ENCODE measurements at places on chromosomes 12 and 14. TPM values are rescaled to one million over a fixed set of nuclear protein-coding genes. Genes with fewer than 3 reads are reported as not detected.

Gene EML1
- 2.4 TPM for total RNA-seq

- H3K27ac ChIP-seq, result no peak overlapping the region
- no peaks in the 10 kb centered on the region for H3K27me3 ChIP-seq
- H3K4me3 ChIP-seq, result no peak overlapping the region
- no peak for DNase-seq
Measured at GRCh38 chr12:46402451-46402850, 29.9 kb upstream of the SLC38A2 start.

DNA sequence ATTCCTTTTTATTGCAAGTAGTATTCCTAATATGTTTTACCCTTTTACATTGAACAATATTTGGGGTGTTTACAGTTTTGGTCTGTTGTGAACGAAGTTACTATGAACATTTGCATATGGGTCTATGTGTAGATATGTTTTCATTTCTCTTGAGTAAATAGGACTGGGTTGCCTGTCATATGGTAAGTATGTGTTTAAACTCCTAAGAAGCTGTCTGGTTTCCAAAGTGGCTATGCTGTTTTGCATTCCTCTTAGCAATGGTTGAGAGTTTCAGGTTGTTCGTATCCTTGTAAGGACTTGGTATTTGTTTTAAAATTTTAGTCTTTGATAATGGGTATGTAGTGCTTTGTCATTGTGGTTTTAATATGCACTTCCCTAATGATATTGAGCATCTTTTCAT lies 6.3 kb downstream of the METAP2 start:
- no peak overlapping the region for H3K4me3 ChIP-seq
- H3K27ac ChIP-seq, result no peak overlapping the region
- no peak for DNase-seq
- peaks cover 30% of the 10 kb centered on the region for H3K36me3 ChIP-seq
- H3K27me3 ChIP-seq, result no peaks in the 10 kb centered on the region
- peaks cover 8% of the 10 kb centered on the region for H3K4me1 ChIP-seq

Gene SERPINA1
- not detected for total RNA-seq
